ENCODE measurements at places on chromosomes 4 and X.

- no peaks in the 10 kb centered on the region for H3K36me3 ChIP-seq
- no peak for DNase-seq
- no peak overlapping the region for H3K27ac ChIP-seq
- no peak overlapping the region for H3K4me3 ChIP-seq
- no peaks in the 10 kb centered on the region for H3K4me1 ChIP-seq
- H3K27me3 ChIP-seq: no peaks in the 10 kb centered on the region
Observed at GRCh38 chr4:13821522-13821921, 194.0 kb upstream of the BOD1L1 start.

DNA sequence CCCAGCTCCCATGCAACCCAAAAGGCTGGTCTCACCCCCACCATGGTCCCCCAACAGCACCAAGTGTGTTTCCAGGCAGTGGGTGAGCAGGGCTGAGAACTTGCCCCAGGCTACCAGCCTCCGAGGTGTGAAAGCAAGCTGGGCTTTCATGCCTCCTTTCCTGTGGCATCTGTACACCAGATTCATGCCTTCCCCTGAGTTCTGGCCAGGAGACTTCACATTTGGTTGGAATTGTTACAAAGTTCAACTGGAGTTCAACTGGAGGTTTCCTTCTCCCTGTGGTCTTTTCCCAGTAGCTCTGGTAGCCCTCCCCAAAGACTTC is 77.6 kb upstream of the RAB40AL start:
- H3K27ac ChIP-seq: no peak overlapping the region
- DNase-seq: no peak
- H3K4me3 ChIP-seq: no peak overlapping the region
- H3K36me3 ChIP-seq: no peaks in the 10 kb centered on the region
- H3K27me3 ChIP-seq: no peaks in the 10 kb centered on the region
- H3K4me1 ChIP-seq: no peaks in the 10 kb centered on the region

- H3K4me3 ChIP-seq: no peak overlapping the region
- H3K27ac ChIP-seq: no peak overlapping the region
- H3K4me1 ChIP-seq: no peaks in the 10 kb centered on the region
- no peak for DNase-seq
- no peaks in the 10 kb centered on the region for H3K36me3 ChIP-seq
Observed at GRCh38 chr4:127995776-127996175, 30.6 kb downstream of the ABHD18 start.

GRCh38 chrX:2820136-2820771 is 8.5 kb upstream of the GYG2 start:
- no peak for DNase-seq
- H3K4me3 ChIP-seq: no peak overlapping the region
- H3K36me3 ChIP-seq: no peaks in the 10 kb centered on the region
- H3K27ac ChIP-seq: no peak overlapping the region
- no peaks in the 10 kb centered on the region for H3K27me3 ChIP-seq

- no peak for DNase-seq
- H3K4me1 ChIP-seq: no peaks in the 10 kb centered on the region
- no peaks in the 10 kb centered on the region for H3K36me3 ChIP-seq
- no peak overlapping the region for H3K27ac ChIP-seq
Observed at GRCh38 chr4:179110356-179110755, 1668.1 kb upstream of the AGA start.

DNA sequence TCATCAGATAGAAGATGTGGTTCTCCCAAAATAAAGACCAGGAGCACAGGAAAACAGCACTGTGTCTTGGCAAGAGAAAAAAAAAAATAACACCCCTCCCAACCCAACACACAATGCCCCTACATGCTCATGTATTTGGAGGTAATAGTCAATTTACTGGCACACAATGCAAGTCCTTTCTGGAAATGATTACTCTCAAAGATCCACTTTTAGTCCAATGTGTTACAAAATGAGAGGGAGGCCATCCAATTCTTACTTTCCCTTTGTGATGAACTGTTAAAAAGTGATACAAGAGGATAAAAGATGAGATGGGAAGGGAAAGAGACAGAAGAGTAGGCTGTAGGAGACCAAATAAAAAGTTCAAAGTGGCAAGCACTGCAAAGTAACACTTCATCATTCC is 180.3 kb upstream of the DKK2 start:
- no peaks in the 10 kb centered on the region for H3K36me3 ChIP-seq
- H3K4me3 ChIP-seq: no peak overlapping the region
- no peak overlapping the region for H3K27ac ChIP-seq
- no peaks in the 10 kb centered on the region for H3K4me1 ChIP-seq
- H3K27me3 ChIP-seq: no peaks in the 10 kb centered on the region

DNA sequence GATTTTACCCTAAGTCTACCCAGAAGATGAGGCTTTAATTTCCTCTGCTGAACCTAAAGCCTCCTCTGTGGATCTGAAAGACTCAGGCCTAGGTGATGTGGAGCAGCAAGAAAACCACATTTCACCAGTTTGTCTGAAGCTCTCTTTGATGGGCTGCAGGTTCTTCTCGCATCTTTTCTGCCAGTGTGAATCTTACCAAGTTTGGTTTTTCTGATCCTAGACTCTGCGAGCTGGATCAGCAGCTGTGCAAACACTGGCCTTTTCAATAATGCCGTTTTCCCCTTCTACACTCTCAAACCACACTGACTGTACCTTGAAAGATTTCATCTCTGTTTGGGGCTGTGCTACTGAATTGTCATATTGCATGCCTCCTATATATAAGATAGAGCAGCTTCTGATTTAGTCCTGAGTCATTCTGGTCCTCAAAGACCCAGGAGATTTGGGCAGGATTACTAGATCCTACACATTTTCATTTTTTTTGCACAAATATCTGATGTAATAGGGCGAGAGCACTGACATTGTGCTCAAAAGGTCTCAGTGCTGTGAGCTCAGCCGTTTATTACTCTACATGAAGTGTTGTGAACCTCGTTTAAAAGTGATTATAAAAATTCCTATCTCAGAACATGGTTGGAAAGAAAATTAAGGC is 133.6 kb upstream of the FAM9C start:
- H3K36me3 ChIP-seq: no peaks in the 10 kb centered on the region
- no peaks in the 10 kb centered on the region for H3K27me3 ChIP-seq
- H3K4me3 ChIP-seq: no peak overlapping the region
